ENCODE measurements at places on chromosomes 3 and 15.

DNA sequence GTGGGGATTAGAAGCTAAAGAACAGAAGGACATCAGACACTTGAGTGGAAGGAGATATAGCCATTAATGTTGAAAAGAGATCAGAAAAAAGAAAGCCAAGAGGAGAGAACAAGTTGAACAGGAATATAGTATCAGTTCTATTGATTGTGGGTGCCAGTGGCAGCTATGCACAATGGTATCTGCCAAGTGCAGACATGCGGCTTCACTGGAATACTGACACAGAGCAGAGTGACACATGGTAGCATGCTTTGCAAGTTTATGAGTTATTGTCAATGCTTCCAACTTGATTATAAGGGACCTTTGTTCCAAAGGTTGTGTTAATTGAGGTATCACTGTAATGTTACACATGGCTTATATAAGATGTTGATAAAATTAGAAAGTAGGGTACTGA, 42.0 kb upstream of the TP63 start:
- no peak for DNase-seq

- no peak for DNase-seq
These were observed 111.6 kb upstream of the PHLDB2 start for GRCh38 chr3:111747490-111747889.

DNA sequence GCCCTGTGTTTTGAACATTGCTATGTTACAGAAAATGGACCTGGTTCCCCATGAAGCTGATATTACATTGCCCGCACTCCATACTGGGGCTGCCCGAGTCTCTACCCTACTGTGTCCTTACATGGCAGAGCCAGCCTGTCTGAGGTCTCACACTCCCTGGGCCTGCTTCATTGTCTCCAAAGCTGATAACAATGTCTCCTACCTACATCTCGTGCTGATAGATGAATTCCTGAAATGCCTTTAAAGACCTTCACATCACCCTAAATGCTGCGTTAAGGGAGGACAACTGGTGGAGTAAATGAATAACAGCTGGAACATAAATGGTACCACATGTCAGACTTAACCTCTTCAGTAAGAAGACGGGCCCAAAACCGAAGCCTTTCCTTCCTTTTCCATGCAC, 62.9 kb upstream of the PTX3 start:
- DNase-seq = no peak

DNA sequence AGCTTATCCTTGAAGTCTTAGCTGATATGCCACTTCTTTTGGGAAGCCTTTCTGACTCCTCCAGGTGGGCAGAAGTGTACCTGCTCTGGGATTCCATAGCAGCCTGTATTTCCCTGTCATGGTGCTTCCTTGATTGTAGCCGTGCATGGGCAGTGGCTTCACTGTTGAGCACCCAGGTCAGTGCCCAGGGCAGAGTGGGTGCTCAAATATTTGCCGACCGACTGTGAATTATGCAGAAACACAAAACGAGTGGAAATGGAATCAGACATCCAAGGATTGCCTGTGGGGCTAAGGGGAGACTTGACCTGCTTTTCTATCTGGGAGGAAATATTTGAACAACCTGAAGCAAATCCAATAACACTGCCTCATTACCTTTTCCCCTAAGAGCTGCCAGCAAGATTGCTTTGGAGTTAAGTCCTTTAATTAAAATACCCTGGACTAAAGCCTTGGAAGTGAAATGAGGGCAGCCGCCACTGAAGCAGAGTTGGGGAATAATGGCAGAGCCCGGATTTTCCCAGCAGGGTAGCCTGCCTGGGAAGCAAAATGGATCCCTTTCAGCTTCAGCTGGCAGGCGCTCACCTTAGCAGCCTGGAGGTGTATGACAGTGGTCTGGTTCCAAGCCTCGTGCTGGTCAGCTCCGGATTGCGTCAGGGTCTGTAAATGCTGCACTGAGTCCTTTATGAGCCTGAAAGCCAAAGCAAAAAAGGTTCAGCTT, 14.9 kb downstream of the ACOX2 start:
- DNase-seq = no peak

DNA sequence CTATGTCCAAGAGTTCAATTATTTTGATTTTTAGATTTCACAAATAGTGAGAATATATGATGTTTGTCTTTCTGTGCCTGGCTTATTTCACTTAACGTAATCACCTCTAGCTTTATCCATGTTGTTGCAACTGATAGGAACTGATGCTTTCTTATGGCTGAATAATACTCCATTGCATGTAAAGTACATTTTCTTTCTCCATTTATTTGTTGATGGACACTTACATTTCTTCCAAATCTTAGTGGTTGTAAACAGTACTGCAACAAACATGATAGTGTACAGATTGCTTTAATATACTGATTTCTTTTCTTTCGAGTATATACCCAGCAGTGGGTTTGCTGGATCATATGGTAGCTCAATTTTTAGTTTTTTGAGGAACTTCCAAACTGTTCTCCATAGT, 600.6 kb upstream of the SEMA6D start:
- DNase-seq = no peak

DNA sequence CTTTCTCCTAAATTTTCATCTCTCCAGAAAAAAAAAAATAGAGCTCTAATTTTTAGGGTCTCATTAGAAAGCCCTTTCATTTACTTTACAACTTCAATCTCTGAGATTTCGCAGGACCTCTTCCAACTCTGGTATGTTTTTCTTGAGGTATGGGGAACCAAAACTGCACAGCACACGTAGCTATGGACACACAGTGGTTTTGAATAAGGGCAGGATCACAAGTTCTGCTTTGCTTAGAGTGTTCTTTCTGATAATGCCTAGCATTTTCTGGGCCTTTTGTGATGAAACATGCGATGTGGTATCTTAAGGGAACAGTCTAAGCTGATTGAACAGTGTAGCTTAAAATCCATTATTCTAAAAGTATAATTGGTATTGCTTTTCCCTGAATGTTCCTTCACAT, 25.3 kb downstream of the ZNF592 start:
- DNase-seq = no peak

DNA sequence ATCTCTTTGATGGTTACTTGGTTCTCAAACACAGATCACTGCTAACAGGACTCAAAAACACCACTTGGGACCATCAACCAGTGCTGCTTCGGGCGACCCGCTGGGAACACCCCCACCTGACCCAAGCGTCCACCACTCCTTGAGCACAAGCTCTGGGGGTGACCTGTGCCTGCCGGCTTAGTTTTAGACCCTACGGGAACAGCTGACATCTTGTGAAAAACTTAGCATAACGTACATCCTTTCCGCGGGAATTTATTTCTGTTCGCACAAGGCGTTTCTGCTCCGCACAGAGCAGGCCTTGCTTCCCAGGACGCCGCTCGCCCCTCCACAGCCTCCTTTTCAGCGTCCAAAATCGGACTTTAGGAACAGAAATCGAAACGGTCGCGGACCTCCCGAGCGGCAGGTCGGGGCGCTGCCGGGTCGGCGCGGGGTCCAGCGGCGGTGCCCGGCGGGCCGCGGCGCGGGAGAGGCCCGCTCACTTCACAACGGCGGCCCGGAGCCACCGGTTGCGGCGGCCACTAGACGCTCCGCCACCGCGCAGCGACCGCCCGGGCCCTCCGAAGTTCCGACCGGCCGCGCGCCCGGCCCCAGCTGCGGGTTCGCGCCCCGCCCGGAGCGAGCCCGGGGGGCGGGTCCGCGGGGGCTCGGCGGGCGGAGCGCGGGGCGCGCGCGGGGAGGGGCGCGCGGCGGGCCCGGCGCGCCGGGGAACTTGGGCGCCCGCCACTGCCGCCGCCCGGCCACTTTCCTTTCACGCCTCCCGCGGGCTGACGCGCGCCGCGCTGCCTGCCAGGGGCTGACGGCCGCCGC, 959 bp downstream of the SFMBT1 start:
- peak; percentile 60 for DNase-seq

DNA sequence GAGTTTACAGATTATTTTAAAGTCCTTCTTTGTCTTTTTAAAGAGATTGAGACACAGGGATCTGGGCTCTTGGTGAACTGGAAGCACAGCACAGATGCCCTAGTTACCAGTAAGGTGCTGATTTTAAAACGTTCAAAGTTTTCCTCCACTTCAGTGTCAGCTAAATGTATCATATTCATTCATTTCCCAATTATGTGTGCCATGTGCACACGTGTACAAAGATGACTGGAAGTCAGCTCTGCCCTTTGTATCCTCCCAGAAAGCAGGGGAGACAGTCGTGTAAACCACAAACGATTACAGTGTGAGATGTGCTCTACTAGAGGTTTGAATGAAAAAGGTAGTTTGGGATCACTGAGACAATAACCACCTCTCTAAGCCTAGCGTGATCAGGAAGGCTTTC, 730 bp downstream of the ZKSCAN7 start:
- no peak for DNase-seq

- peak; percentile 79 for DNase-seq
These were observed 14.4 kb downstream of the RNU5B-1 start for GRCh38 chr15:65318870-65319356.

- no peak for DNase-seq
These were observed 28.2 kb upstream of the CGNL1 start for GRCh38 chr15:57348081-57348480.

GRCh38 chr3:101513419-101513986, 491 bp upstream of the SENP7 start:
- DNase-seq = no peak

GRCh38 chr3:79039192-79039591, 728.6 kb downstream of the ROBO1 start:
- DNase-seq = no peak

DNA sequence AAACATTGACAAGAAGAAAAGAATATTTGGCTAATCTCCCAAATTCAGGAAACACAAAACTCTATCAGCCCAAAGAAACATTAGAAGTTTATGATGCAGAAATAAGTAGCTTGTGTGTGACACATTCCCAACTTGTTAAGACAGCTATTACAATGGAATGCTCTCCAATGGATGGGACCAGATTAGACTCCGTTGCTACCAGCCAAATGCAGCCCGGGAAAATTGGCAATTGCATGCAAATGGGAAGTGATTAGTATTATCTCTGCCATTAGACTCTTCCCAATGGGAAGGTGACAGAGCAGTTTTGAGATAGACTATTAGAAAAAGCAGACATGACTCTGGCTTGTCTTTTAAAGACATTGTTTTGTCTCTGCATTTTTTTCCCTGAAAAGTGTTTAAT, 37.4 kb upstream of the KCNMB2 start:
- DNase-seq = no peak

DNA sequence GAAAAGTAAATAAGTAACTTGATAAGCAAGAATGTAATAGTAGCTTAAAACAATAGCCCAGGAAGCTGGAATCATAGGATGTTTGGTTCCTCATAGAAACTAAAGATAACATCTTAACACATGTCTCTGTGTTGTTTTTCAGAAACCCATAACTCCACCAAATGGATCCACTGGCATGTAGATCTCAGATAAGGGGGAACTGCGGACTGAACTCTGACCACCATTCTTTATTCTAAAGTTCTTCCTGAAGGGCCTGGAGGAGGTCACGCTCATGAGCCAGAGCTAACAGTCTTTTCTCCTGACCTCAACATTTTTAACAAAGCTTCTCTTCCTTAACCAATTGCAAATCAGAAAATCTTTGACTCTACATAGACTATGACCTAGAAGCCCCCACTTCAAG, 101.9 kb downstream of the SOX14 start:
- no peak for DNase-seq

GRCh38 chr15:42736178-42736792, 643 bp downstream of the CDAN1 start:
- no peak for DNase-seq

GRCh38 chr3:163601426-163601825, 1476.9 kb downstream of the SI start:
- DNase-seq = no peak

DNA sequence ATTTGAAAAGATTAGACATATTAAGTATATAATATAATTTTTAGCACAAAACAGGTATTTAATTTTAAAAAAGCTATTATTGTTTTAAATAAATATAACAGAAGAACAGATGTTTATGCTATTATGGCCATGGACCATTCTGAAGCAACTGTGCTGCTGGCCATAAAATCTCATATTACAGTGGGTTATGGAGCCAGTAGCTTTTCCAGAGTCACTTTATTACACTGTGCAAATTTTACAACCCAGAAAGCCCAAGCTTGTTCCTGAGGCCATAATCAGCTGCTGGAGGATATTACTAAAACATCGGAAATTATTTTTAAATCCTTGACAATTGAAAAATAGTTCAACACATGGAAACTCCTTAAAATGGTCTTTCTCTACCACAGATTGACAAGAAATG, 557.3 kb upstream of the KCNMB2 start:
- no peak for DNase-seq

GRCh38 chr15:82934100-82934880, 18.2 kb downstream of the HOMER2 start:
- DNase-seq = no peak

DNA sequence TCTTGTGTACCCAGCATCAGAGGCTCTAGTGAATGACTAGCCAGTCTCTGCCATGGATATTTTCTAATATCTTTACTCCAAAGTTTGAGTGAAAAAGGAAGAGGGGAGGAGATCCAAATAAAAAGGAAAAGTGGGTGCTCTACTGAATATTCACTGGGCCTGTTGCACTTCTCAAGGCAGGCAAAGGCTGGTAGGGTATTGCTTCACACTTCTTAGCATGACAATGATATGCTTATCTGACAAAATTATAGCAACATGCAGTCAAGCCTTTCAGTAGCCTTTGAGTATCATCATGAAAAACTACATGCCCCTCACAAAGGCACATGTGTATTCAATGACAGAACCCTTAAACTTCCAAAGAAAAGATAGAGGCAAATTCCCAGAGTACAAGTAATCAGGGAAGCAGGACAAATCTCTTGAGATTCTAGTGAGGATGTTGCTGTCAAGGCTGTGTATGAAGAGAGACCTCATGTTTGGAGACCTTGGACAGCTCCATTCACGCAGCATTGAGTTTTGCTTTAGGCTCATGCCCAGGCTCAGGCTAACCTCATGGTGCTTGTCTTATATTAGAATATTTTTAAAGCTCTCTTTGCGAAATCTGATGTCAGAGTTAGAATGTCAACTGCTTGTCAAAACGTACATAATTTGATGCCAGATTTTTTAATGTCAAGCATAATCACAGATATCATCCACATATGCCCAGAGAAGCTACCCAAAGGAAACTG, 506.9 kb downstream of the OCA2 start:
- no peak for DNase-seq

- no peak for DNase-seq
These were observed 10.1 kb downstream of the LYSMD2 start for GRCh38 chr15:51727141-51727897.

- no peak for DNase-seq
These were observed 122.0 kb downstream of the SEMA6D start for GRCh38 chr15:47839233-47839825.
